Astrocyte of the spinal cord (primary cell): ENCODE measurements at places on chromosomes 6 and 20.
A peak's percentile ranks its signal among the peaks of the same experiment; 100 is the strongest.

DNA sequence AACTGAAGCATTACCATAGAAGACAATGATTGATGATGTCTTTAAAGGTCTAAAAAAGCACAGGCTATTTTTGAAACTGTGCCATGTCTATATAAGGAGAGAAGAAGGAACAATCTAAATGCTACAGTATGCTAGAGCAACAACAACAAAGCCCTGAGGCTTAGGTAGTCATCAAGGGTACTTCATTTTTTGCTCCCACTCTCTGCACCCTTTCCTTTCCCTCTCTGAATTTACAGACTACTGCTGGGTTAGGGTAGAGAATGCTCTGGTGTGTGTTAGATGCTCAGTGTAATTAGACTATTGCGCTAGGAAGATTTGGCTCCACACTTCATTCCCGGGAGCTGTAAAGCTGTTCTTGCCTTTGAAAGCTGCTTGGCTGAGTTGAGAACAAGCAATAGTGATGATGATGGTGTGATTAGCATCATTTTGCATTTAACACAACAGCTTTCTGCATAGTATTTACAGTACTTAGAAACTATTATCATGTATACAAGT, 1262.5 kb upstream of the CITED2 start:
- no peak for DNase-seq

- no peak for DNase-seq
Measured at GRCh38 chr20:45842169-45842812, 8.7 kb downstream of the SNX21 start.

DNA sequence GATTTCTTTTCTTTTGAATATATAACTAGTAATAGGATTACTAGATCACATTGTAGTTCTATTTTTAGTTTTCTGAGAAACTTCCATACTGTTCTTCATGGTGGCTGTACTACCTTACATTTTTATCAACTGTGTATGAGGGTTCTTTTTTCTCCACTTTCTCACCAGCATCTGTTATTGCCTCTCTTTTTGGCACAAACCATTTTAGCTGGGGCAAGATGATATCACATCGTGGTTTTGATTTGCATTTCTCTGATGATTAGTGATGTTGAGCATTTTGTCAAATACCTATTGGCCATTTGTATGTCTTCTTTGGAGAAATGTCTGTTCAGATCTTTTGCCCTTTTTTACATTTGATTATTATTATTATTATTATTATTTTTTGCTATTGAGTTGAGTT, 86.1 kb upstream of the TCF21 start:
- DNase-seq = no peak

- DNase-seq = peak; percentile 40
Measured at GRCh38 chr6:17431581-17431980, 38.2 kb downstream of the CAP2 start.

- DNase-seq = no peak
Measured at GRCh38 chr6:37221585-37222124, 35.9 kb upstream of the TBC1D22B start.

- peak; percentile 58 for DNase-seq
Measured at GRCh38 chr6:39804466-39805065, 12.4 kb downstream of the DAAM2 start.

DNA sequence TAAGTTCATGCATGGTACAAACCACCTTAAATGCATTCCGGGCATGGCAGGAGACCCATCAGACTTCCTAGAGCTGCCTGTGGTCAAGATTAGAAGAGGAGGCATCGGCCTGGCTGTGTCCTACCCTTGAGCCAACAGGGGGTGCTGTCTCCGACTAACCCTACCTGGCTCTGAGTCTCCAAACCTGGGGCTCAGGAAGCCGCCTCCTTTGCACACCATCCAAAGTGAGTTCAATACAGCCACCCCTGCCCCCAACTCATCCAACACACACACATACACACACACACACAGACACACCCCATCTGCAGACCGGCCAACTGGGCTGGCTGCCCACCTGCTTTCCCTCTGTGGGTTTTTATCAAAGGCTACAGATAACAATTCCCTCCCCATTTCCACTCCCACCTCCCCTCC, 77.0 kb downstream of the JPH2 start:
- DNase-seq = no peak

DNA sequence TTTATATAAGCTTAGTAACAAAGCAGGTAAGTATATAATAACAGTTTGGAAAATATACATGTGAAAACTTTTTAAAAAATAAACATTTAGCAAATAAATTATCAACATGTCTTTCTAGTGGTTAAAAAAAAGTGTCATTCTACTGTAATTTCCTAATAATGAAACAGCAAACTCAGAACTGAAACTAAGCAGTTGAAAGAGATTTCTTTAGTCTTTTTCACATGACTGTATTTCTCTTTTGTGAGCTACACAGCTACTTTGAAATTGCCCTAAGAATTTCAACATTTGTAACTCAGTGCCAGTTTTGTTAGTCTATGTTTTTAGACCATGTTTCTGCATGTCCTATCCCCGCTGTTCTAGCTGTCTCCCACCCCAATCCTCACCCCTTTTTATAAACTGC, 28.4 kb upstream of the SDHAF4 start:
- DNase-seq = no peak

GRCh38 chr6:128129679-128130078, 228.8 kb upstream of the THEMIS start:
- no peak for DNase-seq

DNA sequence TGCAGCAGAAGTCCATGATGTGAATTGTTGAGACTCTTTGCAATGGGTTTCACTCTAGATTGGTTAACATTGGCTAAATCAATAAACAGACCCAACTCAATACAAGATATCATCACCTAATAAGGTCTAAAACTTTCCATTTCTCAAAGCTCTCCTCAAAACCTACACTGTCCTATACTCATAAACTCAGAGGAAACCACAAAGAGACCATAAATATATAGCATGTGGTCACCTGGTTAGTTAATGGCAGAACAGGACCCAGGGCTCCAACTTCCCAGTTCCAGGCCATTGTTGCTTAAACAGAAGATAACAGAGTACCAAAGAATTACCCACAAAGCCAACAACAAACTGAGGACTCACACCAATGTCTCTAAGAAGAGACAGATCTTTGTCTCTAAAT, 12.0 kb downstream of the RTN4IP1 start:
- DNase-seq = no peak

- DNase-seq = no peak
Measured at GRCh38 chr6:44676246-44676790, 288.8 kb downstream of the CDC5L start.

DNA sequence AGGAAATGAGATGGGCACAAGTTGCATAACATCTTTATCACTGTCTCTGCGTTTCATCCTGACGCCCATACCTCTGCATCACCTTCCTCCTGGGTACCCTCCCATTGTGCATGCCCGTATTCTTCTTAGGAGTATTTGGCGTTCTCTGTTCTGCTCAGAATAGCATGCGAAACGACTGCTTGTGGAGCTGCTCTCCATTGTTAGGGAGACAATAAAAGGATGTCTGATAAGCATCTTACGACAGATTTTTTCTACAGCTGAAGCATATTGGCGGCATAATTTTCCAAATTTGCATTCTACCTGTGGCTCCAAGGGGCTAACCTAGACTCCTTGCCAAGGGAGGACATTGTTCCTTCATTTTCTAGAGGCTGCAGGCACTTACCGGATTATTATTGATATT, 118.6 kb downstream of the EDN1 start:
- no peak for DNase-seq

DNA sequence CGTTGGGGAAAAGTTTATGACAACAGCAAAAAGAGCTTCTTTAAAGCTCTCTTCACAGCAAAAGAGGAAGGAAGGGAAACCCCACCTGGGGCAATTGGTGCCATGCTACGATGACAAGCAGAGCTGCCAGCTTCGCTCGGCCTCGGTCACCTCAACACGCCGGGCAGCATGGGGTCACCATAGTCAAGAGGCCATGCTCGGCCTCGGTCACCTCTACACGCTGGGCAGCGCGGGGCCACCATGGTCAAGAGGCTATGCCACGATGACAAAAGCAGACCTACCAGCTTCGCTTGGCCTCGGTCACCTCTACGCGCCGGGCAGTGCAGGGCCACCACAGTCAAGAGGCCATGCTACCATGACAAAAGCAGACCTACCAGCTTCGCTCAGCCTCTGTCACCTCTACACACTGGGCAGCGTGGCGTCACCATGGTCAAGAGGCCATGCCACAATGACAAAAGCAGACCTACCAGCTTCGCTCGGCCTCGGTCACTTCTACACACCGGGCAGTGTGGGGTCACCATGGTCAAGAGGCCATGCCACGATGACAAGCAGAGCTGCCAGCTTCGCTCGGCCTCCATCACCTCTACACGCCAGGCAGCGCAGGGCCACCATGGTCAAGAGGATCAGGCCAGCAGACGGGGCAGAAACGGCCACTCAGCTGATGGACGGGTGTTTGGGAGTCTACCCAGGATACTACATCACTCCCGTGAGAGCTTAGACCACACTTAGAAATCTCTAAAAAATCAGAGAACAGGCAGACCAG, 12.1 kb downstream of the APMAP start:
- no peak for DNase-seq

DNA sequence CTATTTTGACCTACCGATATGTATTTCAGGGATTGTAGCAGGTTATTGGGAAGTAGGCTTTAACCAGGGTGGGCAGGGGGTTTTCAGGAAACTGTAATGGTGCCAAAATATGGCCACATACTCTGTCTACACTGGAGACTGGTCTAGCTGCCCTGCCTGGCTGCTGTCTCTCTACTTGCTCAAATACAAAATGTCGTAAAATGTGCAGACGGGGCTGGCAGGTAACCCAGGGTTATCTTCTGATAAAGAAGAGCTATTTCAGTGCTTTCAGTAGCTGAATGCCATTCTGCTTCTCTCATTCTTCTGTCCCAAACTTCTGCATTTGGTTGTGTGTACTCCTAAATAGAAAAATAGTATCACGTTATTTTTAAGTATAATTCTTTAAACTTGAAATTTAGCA, 616.2 kb downstream of the EPM2A start:
- no peak for DNase-seq

DNA sequence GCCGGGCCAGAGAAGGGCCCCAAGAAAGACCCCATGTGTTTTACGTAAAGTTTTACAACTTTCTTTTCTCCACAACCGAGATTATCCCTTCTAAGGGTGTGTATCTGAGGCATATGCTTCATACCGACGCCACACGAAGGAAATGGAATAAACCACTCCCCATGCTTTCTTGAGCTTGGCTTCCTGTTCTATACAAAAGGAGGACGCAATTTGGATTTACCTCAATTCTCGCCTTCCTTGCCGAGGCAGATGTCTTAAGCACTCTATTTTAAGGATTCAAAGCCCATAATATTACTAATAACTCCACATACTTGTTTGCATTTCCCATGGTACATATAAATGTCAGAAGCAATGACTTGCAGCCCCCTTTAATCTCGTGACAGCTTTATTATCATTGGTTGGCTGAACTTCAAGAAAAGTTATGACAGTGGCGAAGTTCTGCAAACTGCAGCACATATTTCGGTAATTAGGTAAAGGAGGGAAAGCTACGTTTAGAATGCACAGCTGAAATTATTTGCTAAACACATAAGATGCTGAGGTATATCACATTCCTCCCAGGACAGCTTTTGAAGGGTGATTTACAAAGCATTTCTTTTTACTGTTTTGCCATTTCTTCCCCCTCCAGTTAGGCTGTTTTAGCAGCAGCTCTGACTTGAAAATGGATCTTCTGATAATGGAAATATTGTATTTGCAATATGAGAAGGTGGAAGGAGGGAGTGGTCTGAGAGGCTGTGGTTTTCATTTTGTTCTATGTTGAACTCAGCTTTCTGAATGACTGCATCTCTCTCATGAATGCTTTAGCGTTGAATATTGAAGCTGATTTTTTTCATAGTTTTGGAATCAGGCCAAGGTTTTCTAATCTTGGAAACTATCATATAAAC, 330.5 kb downstream of the EPHA7 start:
- peak; percentile 3 for DNase-seq

- DNase-seq = no peak
Measured at GRCh38 chr20:16583474-16583873, 10.2 kb upstream of the KIF16B start.

GRCh38 chr20:56358070-56358469, 704 bp upstream of the FAM210B start:
- DNase-seq = no peak

DNA sequence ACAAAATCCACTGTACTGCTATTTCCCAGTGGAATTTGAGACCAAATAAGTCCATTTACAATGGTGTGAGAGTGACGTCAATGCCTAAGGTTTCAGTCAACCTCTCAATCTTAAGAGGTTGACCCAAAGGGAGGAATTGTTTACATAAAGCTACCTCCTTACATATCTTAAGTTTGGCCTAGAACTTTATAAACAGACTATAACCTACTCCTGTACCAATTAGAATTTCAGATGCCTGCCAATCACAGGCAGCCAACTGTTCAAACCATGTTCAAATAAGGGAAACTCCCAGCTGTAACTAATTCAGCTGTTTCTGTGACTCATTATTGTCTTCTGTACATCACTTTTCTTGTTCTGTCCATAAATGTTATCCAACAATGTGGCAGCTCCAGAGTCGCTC, 14.5 kb downstream of the LGSN start:
- DNase-seq = no peak

DNA sequence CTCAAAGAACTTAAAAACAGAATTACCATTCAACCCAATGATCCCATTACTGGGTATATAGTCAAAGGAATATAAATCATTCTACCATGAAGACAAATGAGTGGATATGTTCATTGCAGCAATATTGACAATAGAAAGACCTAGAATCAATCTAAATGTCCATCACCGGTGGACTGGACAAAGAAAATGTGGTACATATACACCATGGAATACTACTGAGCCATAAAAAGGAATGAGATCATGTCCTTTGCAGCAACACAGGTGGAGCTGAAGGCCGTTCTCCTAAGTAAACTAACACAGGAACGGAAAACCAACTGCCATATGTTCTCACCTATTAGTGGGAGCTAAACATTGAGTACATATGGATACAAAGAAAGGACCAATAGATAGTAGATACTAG, 576.7 kb upstream of the CITED2 start:
- no peak for DNase-seq

- no peak for DNase-seq
Measured at GRCh38 chr20:58194175-58194791, 34.2 kb downstream of the ANKRD60 start.

DNA sequence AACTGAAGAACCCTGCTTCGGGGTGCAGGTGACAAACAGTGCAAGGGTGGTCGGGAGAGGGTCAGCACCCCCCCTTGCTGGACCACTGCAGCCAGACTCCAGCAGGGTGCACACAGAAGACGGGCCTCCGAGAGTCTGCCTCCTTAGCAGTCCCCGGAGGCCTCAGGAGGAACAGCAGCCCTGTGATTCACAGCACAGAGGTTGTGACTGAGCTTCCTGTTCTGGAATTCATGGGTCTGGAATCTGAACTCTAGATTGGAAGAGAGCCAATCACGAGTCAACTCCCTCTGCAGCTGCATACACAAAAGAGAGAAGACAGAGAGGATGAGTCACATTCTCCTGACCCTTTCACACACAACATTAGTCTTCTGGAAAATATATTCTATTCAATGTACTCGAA, 249.0 kb upstream of the OPRM1 start:
- DNase-seq = peak; percentile 92

- peak; percentile 48 for DNase-seq
Measured at GRCh38 chr6:139757784-139758183, 383.3 kb upstream of the CITED2 start.

GRCh38 chr6:33888664-33889200, 84.9 kb upstream of the MLN start:
- DNase-seq = no peak

- no peak for DNase-seq
Measured at GRCh38 chr6:106411056-106411455, 50.5 kb downstream of the CRYBG1 start.

- no peak for DNase-seq
Measured at GRCh38 chr6:148186916-148187315, 155.7 kb upstream of the SASH1 start.

- peak; percentile 63 for DNase-seq
Measured at GRCh38 chr6:20403766-20404640, 2.3 kb downstream of the E2F3 start.

GRCh38 chr6:167093406-167093921, 29.4 kb upstream of the CCR6 start:
- DNase-seq = no peak
